ENCODE measurements at places on chromosomes 11 and 22. TPM values are rescaled to one million over a fixed set of nuclear protein-coding genes. Genes with fewer than 3 reads are reported as not detected.

DNA sequence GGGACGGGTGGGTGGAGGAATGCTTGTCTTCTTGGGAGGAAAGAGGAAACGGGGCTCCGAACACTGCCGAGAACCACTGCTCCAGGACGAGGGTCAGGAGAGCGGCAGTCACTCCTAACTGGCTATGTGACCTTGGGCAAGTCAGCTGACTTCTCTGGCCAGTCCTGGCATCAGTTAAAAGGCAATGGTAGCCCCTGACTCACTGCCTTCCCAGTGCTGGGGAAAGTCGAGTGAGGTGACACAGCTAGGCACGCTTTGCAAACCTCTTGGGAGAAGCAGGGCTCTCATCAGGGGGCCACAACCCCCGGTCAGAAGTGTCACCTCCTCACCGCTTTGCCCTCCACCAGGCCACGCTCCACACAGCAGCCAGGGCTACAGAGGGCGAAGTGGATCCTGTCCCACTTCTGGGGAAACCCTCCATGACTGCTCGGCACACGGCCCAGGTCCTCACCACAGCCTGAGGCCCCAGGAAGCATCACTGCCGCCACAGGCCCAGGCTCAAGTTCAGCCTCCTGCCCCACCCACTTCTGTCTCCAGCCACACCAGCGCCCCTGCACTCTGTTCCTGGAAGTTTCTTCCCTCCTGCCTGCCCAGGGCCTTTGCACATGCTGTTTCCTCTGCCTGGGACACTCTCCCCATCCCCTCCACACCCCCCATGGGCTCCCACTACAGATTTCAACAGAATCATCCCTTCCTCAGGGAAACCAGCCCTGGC lies 16.3 kb downstream of the IL2RB start:
- H3K27ac ChIP-seq, result no peak overlapping the region
- H3K27me3 ChIP-seq, result no peaks in the 10 kb centered on the region
- H3K36me3 ChIP-seq, result no peaks in the 10 kb centered on the region
- no peak for DNase-seq
- H3K4me1 ChIP-seq, result no peaks in the 10 kb centered on the region

DNA sequence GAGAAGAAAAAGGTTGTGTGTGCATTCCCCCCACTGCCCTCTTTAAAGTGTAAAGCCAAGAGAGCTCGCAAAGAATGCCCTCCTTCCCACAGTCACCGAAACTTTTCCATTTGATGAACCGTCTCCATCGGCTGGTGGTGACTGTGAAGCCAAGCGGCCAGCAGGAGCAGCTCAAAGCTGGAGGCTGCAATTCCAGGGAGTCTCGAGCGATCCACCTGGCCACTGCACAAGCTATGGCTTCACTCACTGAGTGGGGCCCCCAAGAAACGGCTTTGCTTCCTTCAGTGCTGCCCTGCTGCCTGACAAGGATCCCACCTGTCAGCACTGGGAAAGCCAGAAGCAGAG lies 117.7 kb downstream of the ABTB2 start:
- H3K4me3 ChIP-seq, result no peak overlapping the region
- H3K27ac ChIP-seq, result no peak overlapping the region
- DNase-seq, result no peak
- H3K4me1 ChIP-seq, result peaks cover 25% of the 10 kb centered on the region
- H3K36me3 ChIP-seq, result no peaks in the 10 kb centered on the region
- H3K27me3 ChIP-seq, result no peaks in the 10 kb centered on the region

DNA sequence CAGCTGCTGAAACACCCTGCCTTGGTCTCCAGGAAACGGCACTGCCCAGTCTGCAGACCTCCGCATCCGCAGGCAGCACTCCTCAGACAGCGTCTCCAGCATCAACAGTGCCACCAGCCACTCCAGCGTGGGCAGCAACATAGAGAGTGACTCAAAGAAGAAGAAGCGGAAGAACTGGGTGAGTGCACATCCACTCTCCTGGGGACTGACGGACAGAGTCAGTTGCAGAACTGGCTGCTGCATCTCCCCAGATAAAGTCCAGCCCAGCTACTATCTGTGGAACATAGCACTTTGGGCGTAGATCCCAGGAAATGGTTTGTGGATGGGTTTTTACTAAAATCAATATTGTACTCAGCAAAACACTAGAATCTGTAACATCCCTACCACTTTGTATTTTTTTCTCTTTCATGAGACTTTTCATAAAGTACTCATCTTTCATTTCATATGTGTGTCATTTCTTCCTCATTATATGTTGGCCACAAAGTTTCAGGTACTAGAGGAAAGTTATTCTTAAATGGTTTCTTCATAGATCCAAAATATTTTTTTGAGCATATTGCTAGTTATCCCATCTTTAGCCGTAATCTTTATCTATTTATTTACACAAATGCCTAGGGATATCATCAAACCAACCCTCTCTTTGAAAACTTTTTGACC lies 80.1 kb downstream of the DBX1 start:
- no peaks in the 10 kb centered on the region for H3K36me3 ChIP-seq
- no peaks in the 10 kb centered on the region for H3K27me3 ChIP-seq
- H3K4me3 ChIP-seq, result no peak overlapping the region

- H3K36me3 ChIP-seq, result no peaks in the 10 kb centered on the region
- no peak for DNase-seq
- H3K4me1 ChIP-seq, result peaks cover 6% of the 10 kb centered on the region
- no peak overlapping the region for H3K27ac ChIP-seq
Observed at GRCh38 chr11:124891373-124891861, 6.2 kb downstream of the ROBO4 start.

BIRC3 gene
- 0.09 TPM for total RNA-seq

- H3K27ac ChIP-seq, result no peak overlapping the region
- DNase-seq, result no peak
- H3K4me1 ChIP-seq, result peaks cover 21% of the 10 kb centered on the region
- no peak overlapping the region for H3K4me3 ChIP-seq
- H3K27me3 ChIP-seq, result no peaks in the 10 kb centered on the region
- H3K36me3 ChIP-seq, result no peaks in the 10 kb centered on the region
Observed at GRCh38 chr11:8767466-8768142, 85.0 kb downstream of the RPL27A start.

DRD2 gene
- 0.21 TPM for total RNA-seq

- no peak for DNase-seq
- peaks cover 6% of the 10 kb centered on the region for H3K4me1 ChIP-seq
- H3K4me3 ChIP-seq, result no peak overlapping the region
- peak overlapping the region; percentile 62 for H3K27ac ChIP-seq
Observed at GRCh38 chr11:9396310-9396709, 11.9 kb downstream of the IPO7 start.

DNA sequence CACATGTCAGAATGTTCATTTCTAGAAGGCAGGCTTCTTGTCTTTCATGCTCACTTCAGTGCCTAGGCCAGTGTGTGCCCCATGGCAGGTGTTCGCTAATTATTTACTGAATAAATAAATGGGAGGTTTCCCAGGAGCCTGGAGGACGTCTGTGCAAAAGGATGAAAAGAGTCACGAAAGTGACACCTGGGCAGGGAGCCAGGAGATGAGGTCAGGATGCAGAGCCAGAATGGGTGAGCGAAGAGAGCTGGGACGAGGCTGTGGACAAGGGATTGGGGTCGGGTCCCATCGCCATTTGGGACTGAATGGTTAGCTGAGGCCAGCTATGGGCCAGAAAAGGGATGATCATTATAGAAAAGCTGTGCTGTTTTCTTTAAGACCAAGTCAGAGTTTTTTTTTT lies 560.4 kb downstream of the TBC1D22A start:
- no peak overlapping the region for H3K4me3 ChIP-seq
- H3K27me3 ChIP-seq, result no peaks in the 10 kb centered on the region
- no peak overlapping the region for H3K27ac ChIP-seq
- H3K36me3 ChIP-seq, result no peaks in the 10 kb centered on the region

OR6A2 gene
- total RNA-seq, result 0.50 TPM

- H3K27me3 ChIP-seq, result no peaks in the 10 kb centered on the region
- no peaks in the 10 kb centered on the region for H3K4me1 ChIP-seq
- H3K36me3 ChIP-seq, result no peaks in the 10 kb centered on the region
- H3K27ac ChIP-seq, result no peak overlapping the region
Observed at GRCh38 chr11:105673089-105673488, 63.2 kb downstream of the GRIA4 start.

MN1 gene
- total RNA-seq, result 27.2 TPM

- no peaks in the 10 kb centered on the region for H3K36me3 ChIP-seq
- H3K4me1 ChIP-seq, result peaks cover 16% of the 10 kb centered on the region
- no peaks in the 10 kb centered on the region for H3K27me3 ChIP-seq
Observed at GRCh38 chr11:92384802-92385201, 160.2 kb downstream of the FAT3 start.

- no peak for DNase-seq
- H3K36me3 ChIP-seq, result no peaks in the 10 kb centered on the region
- H3K27ac ChIP-seq, result no peak overlapping the region
- H3K4me3 ChIP-seq, result no peak overlapping the region
- peaks cover 8% of the 10 kb centered on the region for H3K4me1 ChIP-seq
- H3K27me3 ChIP-seq, result no peaks in the 10 kb centered on the region
Observed at GRCh38 chr11:123169821-123170220, 25.2 kb downstream of the CLMP start.

DNA sequence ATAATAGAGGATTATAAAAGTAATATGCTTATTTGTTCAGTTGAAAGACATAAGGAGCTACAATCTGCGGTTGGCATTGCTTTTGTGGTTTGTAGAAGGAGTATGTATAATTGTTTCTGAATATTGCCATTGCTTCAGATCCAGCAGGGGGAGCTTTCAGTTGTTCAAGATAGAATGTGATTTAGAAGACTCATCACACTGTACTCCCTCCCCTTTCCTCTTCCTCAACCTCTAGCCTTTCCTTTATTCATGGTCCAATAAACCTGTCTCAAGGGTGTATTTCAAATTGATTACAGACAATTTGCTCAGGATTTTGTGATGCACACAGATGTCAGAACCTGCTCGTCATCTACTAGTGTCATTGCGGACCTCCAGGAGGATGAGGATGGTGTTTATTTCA lies 9.8 kb downstream of the PRMT3 start:
- no peak overlapping the region for H3K27ac ChIP-seq
- peaks cover 24% of the 10 kb centered on the region for H3K36me3 ChIP-seq
- no peak overlapping the region for H3K4me3 ChIP-seq
- no peaks in the 10 kb centered on the region for H3K27me3 ChIP-seq
- peak; percentile 61 for DNase-seq

DNA sequence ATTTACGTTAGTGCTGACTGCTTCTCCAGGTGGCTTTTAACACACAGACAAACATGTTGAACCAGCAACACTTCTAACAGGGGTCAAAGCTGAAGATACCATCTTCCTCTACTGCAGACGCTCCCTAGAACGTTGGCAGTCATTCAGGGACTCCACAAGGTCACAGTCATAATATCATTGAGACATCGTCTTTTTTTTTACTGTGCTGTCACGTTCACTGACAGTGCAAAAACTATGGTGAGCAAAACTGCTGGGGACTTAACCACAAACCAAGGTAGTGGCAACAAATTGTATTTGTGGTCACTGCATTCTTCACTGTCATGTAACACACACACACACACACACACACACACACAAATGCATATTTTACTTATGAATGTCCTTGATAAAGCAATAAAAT lies 244.9 kb downstream of the CASP12 start:
- H3K27me3 ChIP-seq, result no peaks in the 10 kb centered on the region
- no peak for DNase-seq
- no peak overlapping the region for H3K4me3 ChIP-seq
- H3K4me1 ChIP-seq, result no peaks in the 10 kb centered on the region

- H3K27ac ChIP-seq, result no peak overlapping the region
- no peaks in the 10 kb centered on the region for H3K36me3 ChIP-seq
- H3K4me3 ChIP-seq, result no peak overlapping the region
- DNase-seq, result peak; percentile 67
- no peaks in the 10 kb centered on the region for H3K27me3 ChIP-seq
- H3K4me1 ChIP-seq, result no peaks in the 10 kb centered on the region
Observed at GRCh38 chr22:20803696-20804324, 29.9 kb downstream of the SERPIND1 start.

DNA sequence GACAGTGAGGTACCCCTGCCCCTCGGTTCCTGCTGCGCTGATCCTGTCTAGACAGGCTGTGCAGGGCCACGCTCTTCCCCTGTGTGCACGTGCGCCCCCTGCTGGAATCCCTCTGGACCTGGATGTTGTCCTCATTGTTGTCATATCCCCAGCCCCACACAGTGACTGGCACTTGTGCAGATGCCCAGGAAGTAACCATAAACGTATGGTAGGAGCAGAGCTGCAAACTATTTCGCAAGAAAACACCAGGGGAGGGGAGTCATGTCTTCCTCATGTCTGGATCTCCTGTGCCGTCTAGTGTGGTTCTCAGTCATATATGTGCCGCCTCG lies 114.7 kb downstream of the CRYBB2 start:
- no peaks in the 10 kb centered on the region for H3K4me1 ChIP-seq
- DNase-seq, result peak; percentile 87
- H3K4me3 ChIP-seq, result no peak overlapping the region
- H3K27me3 ChIP-seq, result no peaks in the 10 kb centered on the region
- no peak overlapping the region for H3K27ac ChIP-seq

KLHL35 gene
- total RNA-seq, result 1.5 TPM

GRCh38 chr11:99098751-99099150 lies 78.0 kb downstream of the CNTN5 start:
- H3K4me1 ChIP-seq, result no peaks in the 10 kb centered on the region
- H3K36me3 ChIP-seq, result no peaks in the 10 kb centered on the region
- H3K27ac ChIP-seq, result no peak overlapping the region

USP2 gene
- total RNA-seq, result 2.6 TPM

GRCh38 chr11:111006227-111006626 lies 239.3 kb upstream of the POU2AF2 start:
- no peak for DNase-seq
- H3K27ac ChIP-seq, result no peak overlapping the region
- no peak overlapping the region for H3K4me3 ChIP-seq
- no peaks in the 10 kb centered on the region for H3K4me1 ChIP-seq
- H3K27me3 ChIP-seq, result no peaks in the 10 kb centered on the region

- H3K27ac ChIP-seq, result no peak overlapping the region
- H3K4me1 ChIP-seq, result no peaks in the 10 kb centered on the region
Observed at GRCh38 chr11:35003658-35004057, 87.2 kb downstream of the PDHX start.

GRCh38 chr11:120789391-120789790 lies 234.5 kb upstream of the TBCEL start:
- H3K4me3 ChIP-seq, result no peak overlapping the region
- no peak overlapping the region for H3K27ac ChIP-seq
- no peak for DNase-seq

DNA sequence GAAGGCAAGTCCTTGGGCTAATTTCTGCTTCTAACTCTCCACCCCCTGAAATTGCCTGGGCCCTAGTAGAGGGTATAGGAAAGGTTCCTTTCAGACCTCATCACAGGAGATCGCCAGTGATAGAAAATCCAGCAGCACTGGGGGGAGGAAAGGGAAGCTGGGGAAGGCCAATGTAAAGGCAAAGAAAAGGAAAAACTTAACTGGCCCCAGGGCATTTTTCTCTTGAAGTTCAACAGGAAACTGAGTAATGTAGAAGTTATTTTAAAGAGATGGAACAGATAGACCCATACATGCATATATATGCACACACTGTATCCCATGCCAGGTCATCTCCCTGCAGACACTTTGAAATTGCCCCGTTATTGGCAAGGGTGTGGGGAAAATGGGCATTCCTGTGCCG lies 134.0 kb downstream of the TRIM44 start:
- H3K4me3 ChIP-seq, result no peak overlapping the region
- H3K36me3 ChIP-seq, result no peaks in the 10 kb centered on the region
- H3K4me1 ChIP-seq, result peaks cover 7% of the 10 kb centered on the region
- H3K27ac ChIP-seq, result no peak overlapping the region
- no peak for DNase-seq

Data from neural progenitor cell (in vitro differentiated cells).